ENCODE measurements at places on chromosomes 5 and 9.

GRCh38 chr9:137490532-137491186, 31.5 kb upstream of the NSMF start:
- DNase-seq: no peak

DNA sequence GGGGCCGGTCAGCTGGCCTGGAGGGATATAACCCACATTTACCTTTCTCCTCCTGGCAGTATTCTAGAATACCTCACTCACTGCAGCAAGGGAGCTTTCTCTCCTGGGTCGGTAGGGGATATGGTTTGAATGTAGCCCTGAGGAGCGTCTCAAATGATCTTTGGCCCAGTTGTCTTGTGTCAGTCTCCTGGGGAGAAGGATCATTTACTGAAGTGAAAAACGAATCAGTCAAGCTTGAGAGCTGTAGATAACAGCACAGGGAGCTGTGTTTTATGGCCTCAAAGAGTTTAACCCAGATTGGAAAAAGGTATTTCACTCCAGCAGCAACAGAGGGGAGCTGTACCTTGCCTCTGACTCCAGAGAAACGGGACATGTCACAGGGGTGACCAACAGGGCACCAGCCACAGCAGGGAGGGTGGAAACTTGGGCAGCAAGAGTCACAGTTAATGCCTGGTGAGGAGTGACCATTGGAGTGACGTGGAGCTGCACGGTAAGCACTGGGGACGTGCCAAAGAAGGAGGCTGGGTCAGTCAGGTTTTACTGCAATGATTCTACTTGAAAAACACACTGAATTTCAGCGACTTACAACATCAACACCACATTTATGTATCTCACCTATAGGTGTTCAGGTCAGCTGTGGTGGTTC, 29.8 kb upstream of the ZFR start:
- no peak for DNase-seq

DNA sequence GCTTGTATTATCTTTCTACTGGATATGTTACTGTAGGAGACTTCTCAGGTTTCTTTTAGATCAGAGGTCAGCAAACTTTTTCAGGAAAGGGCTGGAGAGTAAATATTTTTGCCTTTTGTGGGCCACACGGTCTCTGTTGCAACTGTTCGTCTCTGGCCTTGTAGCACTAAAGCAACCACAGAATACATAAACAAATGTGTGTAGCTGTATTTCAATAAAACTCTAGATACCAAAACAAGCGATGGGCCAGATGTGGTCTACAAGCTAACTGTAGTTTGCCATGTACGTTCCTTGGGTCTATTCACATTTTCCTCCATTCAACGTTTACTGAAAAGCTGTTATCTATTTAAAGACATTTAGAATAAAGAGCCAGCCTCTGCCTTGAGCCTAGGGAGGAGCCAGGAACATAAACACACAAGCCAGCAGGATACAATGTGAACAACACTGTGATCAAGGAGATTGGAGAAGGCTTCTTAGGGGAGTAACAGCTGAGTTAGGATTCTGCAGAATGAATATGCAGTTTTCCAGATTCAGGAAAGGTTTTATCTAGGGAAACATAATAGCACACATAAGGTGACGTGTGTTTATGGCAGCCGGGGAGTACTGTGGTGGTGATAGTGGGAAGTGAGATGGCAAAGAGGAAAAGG, 33.0 kb upstream of the HOMER1 start:
- no peak for DNase-seq

GRCh38 chr5:150141544-150142184, 14.0 kb downstream of the PDGFRB start:
- DNase-seq: no peak

DNA sequence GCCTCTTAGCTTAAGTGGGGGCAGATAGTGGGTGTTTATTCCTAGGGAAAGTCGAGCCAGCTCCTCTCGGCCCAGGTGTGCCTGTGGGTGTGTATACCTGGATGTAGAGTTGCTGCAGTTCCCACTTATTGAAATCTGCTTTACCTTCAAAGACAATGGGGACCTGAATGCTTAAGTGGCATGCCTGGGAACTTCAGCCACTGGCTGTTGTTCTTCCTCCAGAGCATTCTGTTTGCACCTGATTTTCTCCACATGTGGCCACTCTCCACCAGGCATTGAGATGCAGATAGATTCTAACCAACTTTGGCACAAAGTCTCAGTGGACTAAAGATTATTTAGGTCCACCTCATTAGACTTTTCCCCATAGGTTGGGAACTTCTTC, 186.8 kb downstream of the ZNF462 start:
- no peak for DNase-seq

GRCh38 chr9:87786423-87786822, 60.5 kb downstream of the CTSL start:
- DNase-seq: no peak

- no peak for DNase-seq
Observed at GRCh38 chr5:96023518-96023917, 61.9 kb upstream of the ELL2 start.

GRCh38 chr5:110957934-110958333, 113.6 kb upstream of the TSLP start:
- no peak for DNase-seq

- DNase-seq: no peak
Observed at GRCh38 chr5:111697881-111698757, 58.9 kb downstream of the NREP start.

DNA sequence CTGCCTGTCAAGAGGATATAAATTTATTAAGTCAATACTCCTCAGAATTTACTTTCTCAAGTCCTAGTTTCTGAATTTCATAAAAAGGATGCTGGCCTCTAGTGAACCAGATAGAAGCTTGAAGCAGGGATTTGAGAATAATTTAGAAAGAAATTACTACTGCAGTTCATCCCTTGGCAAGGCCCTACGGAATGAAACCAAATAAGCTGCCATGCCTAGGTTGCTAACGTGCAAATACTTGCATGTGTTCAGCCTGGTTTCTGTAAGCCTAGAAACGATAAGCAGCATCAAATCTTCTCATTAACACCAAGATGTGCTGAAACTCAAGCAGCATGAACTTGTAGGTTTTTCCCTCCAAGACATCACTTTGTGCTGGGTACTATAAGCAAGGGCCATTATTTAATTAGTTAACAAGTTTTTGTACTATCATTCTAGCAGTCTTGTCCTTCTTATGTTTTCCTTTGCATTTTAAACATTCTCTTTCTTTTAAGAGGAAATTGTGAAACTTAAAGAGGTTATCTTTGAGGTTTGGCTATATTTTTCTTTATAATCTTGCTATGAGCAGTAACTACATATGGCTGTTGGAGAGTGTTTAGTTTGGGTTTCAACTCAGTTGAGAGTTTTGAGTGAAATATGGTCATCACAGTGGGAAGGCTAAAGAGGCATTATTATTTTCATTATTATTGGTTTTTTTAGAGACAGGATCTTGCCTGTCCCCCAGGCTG, 71.8 kb downstream of the ADAMTSL1 start:
- no peak for DNase-seq

- no peak for DNase-seq
Observed at GRCh38 chr9:136399176-136400037, 563 bp downstream of the SNAPC4 start.

GRCh38 chr5:43420241-43420640, 8.1 kb upstream of the CCL28 start:
- DNase-seq: no peak

DNA sequence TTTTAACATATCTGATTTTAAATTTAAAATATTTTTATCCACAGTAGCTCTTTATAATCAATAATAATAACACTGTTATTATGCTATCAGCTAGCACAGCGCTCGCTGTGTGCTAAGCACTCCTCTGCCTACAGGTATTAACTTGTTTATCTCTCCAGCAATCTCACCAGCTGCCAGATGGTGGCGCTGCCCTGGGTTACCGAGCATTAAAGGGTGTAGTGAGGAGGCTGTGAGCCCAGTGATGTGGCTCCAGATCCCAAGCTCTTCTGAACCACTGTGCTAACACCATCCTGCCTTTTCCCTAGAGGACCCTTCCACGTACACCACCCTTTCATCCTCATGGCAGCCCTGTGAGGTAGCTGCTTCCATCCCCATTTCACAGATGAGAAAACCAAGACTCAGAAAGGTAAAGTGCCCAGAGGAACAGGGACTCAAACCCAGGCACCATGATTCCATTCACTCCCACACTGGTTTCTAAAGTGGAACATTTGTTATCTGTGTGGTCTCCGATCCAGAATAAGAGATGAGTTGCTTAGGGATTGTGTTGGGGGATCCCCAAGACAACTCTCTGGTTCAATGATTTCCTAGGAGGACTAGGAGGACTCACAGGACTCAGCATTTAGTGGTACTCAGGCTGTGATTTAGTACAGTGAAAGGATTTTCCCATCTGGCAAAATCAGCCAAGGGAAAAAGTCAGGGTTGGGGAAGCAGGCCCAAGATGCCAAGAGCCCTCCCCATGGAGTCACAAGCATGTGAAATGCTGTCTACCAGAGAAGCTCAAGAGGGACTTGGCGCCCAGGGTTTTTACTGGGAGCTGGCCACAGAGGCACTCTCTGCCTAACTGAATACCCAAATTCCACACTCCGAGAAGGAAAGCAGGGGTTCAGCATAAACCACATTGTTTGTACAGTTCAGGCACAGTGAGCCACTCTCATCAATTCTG, 7.0 kb downstream of the IGFBPL1 start:
- DNase-seq: peak; percentile 70

DNA sequence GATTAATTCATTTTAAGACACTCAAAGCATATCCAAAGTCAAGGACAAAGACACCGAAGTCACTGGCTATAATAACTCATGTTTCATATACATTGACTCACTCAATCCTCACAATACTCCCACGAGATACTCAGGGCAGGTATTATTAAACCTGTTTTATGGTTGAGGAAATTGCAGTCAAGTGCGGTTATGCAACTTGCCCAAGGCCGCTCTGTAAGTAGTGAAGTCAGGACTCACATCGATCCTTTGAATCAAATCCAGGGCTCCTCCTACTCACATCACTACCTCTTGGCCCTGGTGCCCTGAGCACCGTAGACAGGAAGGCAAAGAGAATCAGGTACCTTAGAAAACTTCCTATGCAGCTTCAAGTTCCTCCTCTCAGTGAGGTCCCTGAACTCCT, 87.8 kb upstream of the APC start:
- DNase-seq: no peak

DNA sequence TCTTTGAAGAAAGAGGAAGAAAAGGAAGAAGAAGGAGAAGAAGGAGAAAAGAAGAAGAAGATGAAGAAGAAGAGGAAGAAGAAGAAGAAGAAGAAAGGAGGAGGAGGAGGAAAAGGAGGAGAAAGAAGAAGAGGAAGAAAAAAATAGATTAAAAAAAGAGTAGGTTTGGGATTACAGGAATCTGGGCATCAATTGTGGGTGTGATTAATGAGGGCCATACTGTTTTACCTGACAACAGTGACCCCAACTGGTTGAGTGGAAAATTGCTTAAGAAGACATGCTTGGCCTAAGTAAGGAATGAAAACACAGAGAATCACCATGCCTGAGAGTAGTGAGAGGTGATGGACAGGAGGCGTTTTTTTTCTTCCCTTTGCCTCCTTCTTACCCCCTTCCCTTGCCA, 114.6 kb downstream of the FAM170A start:
- peak; percentile 35 for DNase-seq

- DNase-seq: no peak
Observed at GRCh38 chr9:108142504-108143201, 653.1 kb upstream of the KLF4 start.

DNA sequence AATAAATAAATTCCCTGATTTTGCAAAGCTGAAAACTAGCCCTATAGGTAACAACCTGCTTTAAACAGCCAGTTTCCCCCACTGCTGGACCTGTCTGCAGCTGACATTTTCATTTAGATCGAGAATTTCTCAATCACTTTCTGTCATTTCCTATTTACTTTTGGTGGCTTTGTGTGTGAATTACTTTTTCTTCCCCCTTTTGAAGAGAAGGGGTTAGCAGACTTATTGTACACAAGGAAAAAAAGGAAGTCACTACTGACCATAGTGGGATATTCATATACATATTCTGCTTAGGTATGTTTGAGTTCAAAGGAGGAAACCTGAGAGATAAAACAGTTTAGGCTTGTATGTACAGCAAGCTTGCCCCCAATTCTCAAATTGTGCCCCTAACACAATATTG, 27.0 kb upstream of the IFNB1 start:
- DNase-seq: no peak

GRCh38 chr5:104977529-104977928, 1414.9 kb upstream of the NUDT12 start:
- DNase-seq: no peak

GRCh38 chr9:122127396-122127798, 32.2 kb downstream of the NDUFA8 start:
- no peak for DNase-seq

DNA sequence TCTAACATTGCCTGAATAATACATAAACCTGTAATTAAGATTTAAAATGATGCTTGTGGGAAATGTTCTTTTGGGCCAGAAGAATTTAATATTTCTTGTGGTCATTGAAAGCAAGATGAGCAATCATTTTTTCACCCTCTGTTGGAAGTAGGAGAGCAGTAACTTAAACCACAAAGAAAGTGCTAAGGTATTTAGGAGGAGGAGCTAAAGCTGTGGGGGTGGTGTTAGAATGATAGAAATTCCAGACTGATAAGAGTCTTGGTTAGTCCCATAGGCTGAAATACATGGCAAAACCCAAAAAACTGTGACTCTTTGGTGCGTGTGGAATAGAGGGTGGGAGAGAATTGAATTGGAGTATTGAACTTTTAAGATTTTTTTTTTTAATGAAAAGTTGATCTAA, 247.0 kb downstream of the YTHDC2 start:
- DNase-seq: no peak

GRCh38 chr5:150161242-150162141, 5.1 kb upstream of the CDX1 start:
- DNase-seq: peak; percentile 66

DNA sequence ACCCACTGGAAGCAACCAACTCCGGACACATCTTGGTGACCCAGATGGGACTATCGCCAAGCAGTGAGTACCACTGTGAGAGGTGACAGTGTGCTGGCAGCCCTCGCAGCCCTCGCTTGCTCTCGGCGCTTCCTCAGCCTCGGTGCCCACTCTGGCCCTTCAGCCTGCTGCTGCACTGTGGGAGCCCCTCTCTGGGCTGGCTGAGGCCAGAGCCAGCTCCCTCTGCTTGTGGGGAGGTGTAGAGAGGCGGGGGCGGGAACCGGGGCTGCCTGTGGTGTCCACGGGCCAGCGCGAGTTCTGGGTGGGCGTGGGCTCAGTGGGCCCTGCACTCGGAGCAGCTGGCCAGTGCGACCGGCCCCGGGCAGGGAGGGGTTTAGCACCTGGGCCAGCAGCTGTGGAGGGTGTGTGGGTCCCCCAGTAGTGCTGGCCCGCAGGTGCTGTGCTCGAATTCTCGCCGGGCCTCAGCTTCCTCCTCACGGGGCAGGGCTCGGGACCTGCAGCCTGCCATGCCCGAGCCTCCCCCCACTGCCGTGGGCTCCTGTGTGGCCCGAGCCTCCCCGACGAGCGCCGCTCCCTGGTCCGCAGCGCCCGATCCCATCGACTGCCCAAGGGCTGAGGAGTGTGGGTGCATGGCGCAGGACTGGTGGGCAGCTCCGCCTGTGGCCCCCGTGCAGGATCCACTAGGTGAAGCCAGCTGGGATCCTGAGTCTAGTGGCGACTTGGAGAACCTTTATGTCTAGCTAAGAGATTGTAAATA, 78.5 kb upstream of the PLPP1 start:
- DNase-seq: no peak

Measured in NCI-H1694 (cell line).